EH (cell line): ENCODE measurements at places on chromosomes 16 and 17.

GRCh38 chr16:84919269-84919668 lies 92.1 kb downstream of the ZDHHC7 start:
- peak; percentile 57 for DNase-seq

DNA sequence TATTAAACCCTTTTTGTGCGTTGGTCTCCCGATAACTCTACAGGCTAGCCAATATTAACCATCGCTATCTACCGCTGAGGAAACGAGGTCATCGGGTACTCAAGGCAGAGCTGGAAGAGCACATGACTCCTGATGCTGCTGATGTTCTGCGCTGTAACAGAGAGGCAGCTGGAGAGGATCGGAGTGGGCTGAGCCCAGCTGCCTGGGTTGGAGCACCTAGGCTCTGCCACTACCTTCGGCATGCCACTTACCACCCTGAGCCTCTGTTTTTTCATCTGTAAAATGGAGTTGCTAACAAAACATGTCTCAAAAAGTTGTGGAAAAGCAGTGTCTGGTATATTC lies 432 bp upstream of the SLC46A1 start:
- peak; percentile 13 for DNase-seq

DNA sequence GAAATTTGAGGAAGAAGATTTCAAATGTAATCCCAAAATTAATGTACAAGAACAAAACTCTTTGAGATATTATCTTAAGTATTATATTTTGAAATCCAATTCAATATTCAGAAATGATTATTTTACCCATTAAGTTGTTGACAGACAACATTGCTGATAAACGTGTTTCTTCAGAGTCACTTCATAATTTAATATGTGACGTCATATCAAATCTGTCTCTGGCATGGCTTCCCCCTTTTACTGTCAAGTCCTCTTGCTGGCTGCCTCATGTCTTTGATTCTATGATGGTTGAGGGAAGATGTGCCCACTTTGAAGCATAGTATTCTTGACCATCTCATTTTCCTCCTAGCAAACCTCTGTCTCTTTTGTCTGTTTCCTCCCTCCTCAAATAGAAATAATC lies 1257.1 kb upstream of the GOT2 start:
- no peak for DNase-seq

GRCh38 chr16:11913425-11914079 lies 2.2 kb downstream of the GSPT1 start:
- peak; percentile 49 for DNase-seq

DNA sequence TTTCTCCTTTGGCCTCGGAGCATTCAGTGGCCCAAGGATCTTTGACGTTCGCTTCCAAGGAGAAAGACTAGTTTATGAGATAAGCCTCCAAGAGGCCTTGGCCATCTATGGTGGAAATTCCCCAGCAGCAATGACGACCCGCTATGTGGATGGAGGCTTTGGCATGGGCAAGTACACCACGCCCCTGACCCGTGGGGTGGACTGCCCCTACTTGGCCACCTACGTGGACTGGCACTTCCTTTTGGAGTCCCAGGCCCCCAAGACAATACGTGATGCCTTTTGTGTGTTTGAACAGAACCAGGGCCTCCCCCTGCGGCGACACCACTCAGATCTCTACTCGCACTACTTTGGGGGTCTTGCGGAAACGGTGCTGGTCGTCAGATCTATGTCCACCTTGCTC lies 1.4 kb downstream of the AOC3 start:
- no peak for DNase-seq
